ENCODE measurements at places on chromosomes 6 and 20. TPM values are rescaled to one million over a fixed set of nuclear protein-coding genes. Genes with fewer than 3 reads are reported as not detected.

DNA sequence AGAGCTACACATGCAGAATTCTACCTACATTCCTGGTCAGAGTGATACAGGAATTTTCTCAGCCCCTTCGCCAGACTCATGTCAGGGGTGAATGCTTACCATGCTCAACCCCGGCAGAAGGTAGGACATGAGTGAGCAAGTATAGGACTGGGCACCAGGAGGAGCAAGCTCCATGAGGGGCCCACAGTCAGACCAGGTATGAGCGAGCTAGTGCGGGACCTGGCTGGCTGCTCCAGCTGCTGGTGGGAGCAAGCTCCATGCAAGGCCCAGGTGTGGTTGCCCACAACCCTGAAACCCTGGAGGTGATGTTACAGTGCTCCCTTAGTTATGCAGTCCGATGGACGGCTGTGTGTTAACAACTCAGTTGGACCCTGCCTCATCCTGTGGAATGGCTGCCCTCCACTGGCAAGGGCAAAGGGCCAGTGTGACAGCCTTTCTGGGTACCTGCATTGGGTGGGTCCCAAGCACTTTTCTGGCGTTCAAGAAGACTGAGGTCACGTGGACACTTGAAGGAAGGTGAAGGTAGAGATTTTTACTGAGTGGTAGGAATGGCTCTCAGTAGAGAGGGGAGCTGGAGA lies 503.5 kb upstream of the CITED2 start:
- no peak for DNase-seq

GRCh38 chr6:125421836-125422235 lies 120.1 kb upstream of the HDDC2 start:
- no peak for DNase-seq

GRCh38 chr6:11096109-11096508 lies 2.5 kb downstream of the SMIM13 start:
- DNase-seq = no peak

DNA sequence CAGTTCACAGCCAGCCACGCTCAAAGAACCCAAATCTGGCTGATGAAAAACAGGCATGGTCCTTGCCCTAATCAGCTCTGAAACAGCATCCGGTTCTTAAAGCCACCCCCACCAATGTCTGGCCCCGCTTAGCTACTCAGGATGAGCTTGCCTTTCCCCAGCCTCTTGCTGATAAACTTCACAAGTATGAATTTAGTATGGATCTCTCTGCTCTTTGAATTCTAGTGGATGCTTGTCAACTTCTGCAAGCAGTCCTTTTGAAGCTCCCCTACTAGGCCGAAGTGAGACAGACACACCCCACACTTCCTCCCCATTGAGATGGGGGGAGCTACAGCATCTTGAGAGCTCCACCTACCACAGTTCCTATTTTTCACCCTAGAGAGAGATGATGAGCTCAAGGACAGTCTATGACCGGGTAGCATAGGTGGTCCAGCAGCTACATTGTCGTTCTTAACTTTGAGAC lies 36.7 kb downstream of the EBF4 start:
- DNase-seq = no peak

DNA sequence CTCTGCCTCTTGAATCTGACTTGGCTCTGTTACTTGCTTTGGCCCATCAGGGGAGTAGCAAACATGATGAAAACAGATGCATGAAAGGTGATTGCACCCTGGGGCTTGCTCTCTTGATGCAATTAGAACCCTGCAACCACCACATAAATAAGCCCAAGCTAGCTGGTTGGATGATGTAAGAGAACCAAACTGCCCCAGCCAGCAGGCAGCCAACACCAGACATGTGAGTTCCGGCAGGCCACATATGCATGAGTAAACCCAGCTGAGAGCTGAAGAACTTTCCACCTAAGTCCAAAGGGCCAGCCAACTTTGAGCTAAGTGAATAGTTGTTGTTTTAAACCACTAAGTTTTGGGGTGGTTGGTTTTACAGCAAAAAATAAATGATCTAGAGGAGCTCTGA lies 268.4 kb downstream of the FARS2 start:
- DNase-seq = no peak

DNA sequence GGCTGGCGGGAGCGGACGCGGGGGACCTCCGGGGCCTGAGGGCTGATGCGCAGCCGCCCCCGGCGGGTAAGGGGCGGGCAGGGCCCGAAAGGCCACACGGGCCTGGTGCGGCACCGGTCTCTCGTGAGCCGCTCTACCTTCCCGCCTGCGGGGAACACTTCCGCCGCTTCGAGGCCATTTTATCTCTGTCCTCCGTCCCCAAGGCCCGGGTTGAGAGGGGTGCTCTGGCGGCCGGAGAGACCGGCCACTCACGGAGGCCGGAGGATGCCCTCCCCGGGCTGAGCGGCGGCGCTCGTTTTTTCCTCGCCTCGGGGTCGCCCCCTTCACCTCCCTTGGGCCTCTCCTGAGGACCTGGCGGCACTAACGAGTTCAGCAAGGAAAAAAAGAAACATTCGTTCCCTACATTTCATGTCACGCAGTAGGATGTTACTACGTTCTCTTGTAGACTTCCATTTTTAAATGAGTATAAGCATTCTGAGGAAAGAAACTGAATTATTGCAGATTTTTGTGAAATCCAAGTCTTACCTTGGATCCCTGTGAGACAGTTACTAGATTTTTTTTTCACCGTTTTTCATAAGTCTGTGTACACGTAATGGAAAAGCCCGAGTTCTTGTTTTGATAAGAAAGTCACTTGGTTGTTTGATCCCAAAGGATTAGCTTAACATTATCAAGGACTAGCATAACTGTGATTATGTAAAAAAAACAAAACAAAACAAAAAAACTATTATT lies 575 bp downstream of the WTAP start:
- DNase-seq = peak; percentile 57

DNA sequence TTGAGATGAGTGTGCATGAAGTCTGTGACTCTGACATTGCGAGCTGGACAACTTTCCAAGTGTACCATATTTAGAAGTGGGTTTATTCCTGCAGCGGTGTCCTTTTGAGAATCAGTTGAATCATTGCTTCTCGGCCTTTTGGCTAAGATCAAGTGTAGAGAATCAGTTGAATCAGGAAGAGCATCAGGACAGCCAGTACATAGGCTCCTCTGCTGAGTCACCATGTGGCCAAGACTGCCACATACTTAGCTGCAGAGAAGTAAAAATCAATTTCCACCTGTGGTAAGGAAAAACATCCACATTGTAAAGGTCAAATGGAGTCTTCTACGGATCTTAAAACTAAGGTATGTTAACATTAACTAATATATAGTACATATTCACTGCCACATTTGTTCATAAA lies 428.4 kb upstream of the MARCKS start:
- DNase-seq = no peak

DNA sequence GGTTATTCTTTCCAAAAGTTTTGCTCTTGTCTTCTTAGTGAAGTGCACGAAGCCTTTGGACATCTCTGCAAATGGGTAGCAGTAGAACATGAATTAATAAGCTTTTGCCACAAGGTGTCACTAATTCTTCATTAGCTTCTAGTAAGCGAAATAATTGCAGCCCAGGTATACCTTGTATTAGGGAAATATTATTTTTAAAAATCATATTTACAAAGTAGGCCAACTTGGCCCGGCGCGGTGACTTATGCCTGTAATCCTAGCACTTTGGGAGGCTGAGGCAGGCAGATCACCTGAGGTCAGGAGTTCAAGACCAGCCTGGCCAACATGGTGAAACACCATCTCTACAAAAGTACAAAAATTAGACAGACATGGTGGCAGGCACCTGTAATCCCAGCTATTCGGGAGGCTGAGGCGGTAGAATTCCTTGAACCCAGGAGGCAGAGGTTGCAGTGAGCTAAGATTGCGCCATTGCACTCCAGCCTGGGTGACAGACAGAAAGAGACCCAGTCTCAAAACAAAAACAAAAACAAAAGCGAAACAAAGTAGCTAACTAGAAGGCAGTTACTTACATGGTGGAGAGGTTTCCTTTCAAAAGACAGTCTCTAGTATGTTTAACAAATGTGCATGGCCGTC lies 8.8 kb upstream of the RSPH3 start:
- DNase-seq = no peak

DNA sequence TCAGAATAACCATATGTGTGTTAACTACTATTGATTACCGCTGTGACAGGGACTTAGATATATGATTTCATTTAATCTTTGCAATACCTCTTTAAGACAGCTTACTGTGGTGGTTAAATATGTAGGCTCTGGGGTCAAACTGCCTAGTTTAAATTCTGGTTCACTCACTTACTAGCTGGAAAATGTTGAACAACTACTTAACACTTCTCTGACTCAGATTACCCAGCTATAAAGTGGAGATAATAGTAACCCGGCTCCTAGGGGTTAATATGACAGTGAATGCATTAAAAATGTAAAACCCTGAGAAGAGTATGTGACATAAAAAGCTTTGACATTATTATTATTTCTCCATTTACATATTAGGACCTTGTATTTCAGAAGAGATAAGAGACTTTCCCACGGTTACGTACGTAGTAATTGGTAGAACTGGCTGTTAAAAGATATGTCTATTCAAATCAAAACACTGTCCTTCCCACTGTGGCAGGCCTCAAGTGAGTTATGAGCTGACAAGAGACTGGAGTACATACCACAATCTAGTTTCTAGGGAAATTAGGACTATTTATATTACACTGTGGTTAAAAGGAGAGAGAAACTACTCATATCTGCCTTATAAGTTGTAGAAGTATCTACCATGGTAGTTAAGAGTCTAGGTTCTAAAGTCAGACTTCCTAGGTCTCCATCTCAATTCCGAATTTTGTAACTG lies 4.4 kb upstream of the PLCB1 start:
- DNase-seq = no peak

GRCh38 chr20:18004384-18005031 lies 35.7 kb downstream of the MGME1 start:
- DNase-seq = no peak

- no peak for DNase-seq
These were observed 104.3 kb downstream of the EDN3 start for GRCh38 chr20:59404749-59405148.

The DDO gene
- total RNA-seq = 0.42 TPM

The PSMF1 gene
- 184 TPM for total RNA-seq

The IER3 gene
- total RNA-seq = 23.8 TPM

The GRM1 gene
- total RNA-seq = not detected

Measured in ureter (tissue), 1 donor.